ENCODE measurements at places on chromosomes 1 and 21.

DNA sequence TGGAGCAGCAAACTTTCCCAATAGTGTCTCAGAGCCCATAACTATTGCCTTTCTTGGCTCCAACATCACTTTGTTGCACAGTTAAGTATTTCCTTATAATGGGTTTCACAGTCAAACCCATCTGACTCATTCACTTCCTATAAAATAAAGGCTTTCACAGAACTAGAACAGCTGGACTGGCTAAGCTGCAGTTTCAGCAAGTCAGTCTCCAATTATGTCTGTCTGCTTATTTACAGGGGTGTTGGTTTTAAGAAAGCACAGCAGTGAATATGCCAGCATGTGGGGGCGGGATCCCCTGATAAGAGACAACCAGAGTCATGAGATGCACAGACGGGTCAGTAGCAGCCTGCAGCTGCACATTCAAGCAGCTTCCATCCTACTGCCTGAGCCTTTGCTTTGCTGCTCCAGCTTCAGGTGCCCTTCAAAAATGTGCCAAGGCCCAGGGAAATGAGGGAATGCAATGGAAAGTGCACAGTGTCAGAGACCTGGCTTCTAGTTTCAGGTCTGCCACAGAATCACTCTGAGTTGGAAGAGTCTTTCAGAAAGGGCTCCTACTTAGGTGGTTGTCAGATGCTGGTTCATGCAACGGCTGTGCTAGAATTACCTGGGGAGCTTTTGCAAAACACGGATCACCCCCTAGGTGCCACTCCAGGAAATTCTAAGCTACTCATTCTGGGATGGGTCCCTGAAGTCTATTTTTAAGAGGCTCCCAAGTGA, 24.8 kb downstream of the RNF19B start:
- DNase-seq: peak; percentile 47

- DNase-seq: no peak
Measured at GRCh38 chr1:38929476-38929875, 12.2 kb downstream of the RHBDL2 start.

- no peak for DNase-seq
Measured at GRCh38 chr1:154743526-154744036, 126.5 kb downstream of the KCNN3 start.

- DNase-seq: no peak
Measured at GRCh38 chr1:12326986-12327385, 97.2 kb downstream of the VPS13D start.

- DNase-seq: no peak
Measured at GRCh38 chr1:219062161-219062560, 111.5 kb upstream of the LYPLAL1 start.

DNA sequence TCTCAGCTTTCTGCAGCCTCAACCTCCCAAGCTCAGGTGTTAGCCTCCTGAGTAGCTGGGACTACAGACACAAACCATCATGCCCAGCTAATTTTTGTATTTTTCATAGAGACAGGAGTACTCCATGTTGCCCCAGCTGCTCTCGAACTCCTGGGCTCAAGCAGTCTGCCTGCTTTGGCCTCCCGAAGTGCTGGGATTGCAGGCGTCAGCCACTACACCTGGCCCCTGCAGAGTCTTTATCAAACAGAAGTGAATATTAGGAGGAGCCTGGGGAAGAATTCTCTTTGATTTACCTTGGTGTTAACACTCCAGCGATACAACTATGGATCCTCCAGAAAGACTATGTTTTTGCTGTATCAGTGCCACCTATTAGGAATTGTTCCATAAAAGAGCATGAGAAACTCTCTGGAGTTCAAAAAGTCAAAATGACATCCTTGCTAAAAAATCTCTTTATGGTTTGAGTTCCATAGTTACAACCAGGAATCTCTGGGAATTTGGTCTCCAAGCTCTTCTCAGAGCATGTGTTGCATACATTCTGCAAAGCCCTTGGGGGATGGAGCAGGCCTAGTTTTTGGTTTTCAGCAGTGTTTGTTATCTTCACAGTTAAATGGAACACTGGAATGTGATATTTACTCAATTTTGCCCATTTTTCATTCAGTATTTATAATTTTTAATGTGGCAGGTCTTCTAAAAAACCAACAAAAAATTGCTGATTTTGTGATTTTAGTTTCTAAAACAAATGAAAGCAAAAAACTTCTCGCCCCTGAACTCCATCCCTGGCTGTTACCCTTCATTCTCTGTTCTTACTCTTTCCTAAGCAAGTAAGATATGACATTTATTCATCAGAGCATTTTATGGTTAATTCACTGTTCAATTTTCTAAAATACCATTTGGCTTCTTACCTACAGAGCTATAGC, 77.3 kb downstream of the OLFML2B start:
- DNase-seq: no peak

DNA sequence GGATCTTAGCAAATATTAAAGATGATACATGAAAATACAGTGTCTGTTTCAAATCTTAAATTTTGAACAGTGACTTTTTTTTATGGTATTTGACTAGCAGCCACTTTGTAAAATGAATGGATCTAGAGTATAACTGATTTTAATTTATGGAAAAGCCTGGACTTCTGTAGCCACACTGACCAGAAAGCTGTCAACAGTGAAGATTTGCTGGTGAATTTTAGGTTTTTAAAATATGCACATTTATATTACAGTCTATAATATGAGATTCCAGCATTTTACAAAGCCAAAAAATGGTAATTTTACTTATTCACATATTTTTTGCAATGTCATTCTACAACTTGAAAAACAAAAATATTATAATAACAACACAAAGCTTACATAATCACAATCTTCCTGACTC, 131.8 kb downstream of the NEGR1 start:
- no peak for DNase-seq

GRCh38 chr1:210707300-210708240, 378.9 kb downstream of the HHAT start:
- DNase-seq: no peak

GRCh38 chr1:222171005-222171404, 376.9 kb downstream of the HHIPL2 start:
- DNase-seq: no peak

DNA sequence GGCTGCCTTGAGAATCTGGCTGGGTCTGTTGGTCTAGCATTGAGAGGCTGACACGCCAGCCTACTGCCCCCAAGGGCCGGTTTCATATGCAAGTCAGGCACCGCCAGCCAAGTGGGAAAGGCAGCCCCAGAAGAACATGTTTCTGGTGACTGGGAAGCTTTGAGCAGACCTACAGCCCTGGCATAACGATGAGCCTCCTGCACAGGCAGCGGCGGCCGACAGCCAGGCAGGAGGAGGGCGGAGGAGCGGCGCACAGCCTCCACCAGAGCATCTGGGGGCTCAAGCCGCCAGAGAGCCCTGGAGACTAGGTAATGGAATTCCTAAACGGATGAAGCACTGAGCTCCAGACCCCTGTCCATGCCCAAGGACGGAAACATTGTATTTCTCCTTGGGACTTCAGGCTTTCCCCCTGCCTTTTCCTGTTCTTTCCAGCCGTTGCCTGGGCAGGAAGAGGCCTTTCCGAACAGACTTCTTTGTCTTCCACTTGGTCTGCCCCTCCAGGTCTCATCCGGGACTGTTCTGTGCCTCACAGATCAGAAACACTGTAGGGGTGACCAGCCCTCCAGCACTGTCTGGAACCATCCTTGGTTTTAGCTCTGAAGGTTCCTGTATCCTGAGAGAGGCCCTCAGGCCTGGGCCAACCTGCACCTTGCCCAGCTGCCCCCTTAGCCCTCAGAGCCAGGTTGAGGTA, 59.5 kb downstream of the IRF2BP2 start:
- DNase-seq: no peak

DNA sequence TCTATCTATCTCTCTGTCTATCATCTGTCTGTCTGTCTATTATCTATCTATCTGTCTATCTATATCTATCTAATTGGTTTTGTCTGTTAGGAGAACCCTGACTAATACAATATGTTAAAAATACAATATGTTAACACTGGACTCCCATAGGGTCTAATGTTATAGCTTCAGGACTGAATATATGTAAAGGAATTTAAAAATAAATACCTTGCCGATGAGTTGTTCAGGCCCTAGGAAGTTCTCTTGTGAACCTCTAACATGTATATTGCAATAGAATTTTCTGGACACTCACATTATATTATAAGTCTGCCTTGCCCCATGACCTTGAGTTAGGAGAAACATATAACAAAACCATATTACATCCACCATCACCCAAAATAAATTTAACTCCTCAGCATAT, 900.6 kb downstream of the NCAM2 start:
- DNase-seq: no peak

- no peak for DNase-seq
Measured at GRCh38 chr1:113846391-113847035, 25.0 kb downstream of the PTPN22 start.

- DNase-seq: no peak
Measured at GRCh38 chr21:28749536-28749935, 243.1 kb downstream of the LTN1 start.

- DNase-seq: no peak
Measured at GRCh38 chr1:183598386-183598785, 8.1 kb upstream of the NCF2 start.

DNA sequence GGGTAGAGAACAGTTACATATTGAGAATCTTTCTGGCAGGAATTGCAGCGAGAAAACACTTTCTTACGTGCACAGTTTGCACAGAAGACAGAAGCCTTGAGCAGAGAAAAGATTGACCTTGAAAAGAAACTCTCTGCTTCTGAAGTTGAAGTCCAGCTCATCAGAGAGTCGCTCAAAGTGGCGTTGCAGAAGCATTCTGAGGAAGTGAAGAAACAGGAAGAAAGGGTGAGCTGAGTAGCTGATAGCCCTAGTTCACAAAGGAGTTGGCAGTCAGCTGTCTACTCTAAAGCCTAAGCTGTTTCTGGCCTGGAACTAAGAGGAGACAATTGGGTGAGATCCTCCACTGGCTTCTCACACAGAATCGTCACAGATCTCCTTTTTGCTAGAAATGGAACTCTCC, 20.3 kb upstream of the SH3BGRL3 start:
- no peak for DNase-seq

DNA sequence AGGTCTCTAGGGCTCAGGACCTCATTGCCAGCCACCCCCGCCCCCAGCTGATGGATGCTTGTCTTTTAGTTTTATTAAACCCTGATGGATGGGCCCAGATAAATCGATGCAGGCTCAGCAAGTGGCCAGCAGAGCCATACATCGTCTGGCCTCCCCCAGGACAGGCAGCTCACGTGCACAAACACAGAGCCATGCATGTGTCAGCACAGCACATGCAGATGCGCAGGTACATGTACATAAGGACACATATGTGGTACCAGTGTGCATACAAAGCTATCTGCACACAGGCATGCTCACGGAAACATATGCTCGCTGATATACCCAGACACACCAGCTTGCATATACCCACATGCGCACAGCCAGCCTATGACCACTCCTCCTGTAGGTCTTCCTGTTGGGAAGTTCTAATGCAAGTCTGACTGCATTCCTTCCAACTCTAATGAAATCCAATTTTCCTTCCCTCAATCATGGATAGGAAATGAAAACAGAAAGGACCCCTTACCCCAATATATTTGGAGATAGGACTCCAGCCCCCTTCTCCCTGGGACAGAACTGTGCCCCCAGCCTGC, 897 bp downstream of the COL16A1 start:
- DNase-seq: no peak

GRCh38 chr1:32447469-32448185, 17.2 kb upstream of the ZBTB8B start:
- no peak for DNase-seq

GRCh38 chr1:89312572-89312971, 39.9 kb upstream of the GBP5 start:
- DNase-seq: no peak

DNA sequence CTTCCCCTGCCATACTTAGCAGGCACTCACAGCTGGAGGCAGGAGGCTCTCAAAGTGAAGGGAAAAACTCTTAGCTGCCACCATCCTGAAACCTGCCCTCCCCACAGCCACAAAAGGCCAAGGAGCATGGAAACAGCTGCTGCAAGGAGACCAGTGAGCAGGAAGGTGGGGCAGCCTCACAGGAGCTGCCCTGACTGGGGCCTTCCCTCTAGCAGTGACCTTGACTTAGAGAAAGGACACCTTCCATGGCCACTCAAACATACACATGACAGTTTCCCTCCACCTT, 126.3 kb downstream of the HIVEP3 start:
- DNase-seq: no peak

Data from CD4-positive, alpha-beta T cell treated with Interferon gamma for 1 hour (primary cell).